Central memory CD4-positive, alpha-beta T cell (primary cell): ENCODE measurements at places on chromosomes 2 and 18.

GRCh38 chr2:221850076-221850475 is 278.0 kb upstream of the EPHA4 start:
- no peak for DNase-seq

DNA sequence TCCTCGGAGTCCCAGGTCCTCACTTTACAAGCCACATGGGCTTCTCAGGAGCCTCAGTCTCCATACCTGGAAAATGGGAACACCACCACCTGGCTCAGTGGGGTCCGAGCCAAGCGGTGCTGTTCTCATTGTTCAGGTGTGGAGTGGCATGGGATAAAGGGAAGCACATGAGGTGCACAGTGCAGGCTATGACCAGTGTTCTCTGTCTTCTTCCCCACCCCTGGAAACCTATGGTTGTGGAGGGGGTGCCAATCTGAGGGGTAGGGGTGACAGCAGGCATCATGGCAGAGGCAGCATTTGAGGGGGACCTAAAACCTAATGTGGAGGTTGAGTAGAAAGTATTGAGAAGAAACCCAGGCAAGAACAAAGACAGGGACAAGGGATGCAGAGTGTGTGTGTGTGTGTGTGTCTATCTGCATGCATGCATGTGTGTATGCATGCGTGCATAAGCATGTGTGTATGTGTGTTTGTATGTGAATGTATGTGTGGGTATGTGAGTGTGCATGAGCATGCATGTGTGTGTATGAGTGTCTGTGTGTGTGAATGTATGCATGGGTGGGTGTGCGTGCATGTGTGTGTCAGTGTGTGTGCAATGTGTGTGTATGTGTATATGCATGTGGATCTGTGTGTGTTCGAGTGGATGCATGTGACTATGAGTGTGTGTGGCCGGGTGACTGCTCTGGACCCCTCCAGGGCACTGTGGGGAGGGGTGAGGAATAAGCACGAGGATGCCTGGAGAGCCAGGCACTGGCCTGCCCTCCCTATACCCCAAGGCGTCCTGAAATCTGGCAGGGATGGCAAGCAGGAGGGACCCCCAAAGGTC is 4.0 kb downstream of the KIF1A start:
- no peak for DNase-seq

DNA sequence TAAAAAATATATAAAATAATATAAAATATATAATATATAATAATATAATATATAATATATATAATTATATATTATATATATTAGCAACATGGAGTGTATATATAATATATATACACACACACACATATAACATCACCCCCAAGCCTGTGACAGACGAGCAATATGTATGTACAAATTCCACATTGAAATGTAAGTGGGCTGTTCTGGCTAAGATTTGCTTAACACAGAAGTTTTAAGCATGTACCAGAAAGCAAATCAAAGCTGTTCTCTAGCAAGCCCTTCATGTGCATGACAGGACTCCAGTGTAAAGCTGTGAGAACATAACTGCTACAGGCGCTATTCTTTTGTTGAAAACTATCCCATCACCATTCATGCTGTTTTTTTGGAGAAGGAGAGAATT is 261.7 kb upstream of the TNP1 start:
- no peak for DNase-seq

- DNase-seq = no peak
Observed at GRCh38 chr2:156908825-156909224, 348.7 kb upstream of the GALNT5 start.

- DNase-seq = no peak
Observed at GRCh38 chr18:74531043-74531442, 3.3 kb upstream of the CNDP1 start.

DNA sequence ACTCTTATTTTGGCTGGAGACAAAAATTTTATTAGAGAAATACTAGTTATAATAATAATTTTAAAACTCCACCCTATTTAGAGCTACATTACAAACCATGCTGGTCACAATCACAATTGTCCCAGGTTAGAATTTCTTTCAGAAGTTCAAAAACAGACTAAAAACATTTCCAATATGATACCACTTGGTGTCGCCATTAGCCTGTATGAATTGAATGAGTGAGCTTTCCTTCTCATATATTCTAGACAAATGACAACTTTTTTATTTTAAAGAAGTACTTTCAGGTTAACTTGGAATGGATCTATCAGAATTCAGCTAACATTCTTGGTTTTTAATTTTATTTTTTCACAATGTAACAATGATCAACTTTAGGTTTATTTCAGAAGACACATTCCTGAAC is 48.0 kb downstream of the SERPINB8 start:
- DNase-seq = no peak

DNA sequence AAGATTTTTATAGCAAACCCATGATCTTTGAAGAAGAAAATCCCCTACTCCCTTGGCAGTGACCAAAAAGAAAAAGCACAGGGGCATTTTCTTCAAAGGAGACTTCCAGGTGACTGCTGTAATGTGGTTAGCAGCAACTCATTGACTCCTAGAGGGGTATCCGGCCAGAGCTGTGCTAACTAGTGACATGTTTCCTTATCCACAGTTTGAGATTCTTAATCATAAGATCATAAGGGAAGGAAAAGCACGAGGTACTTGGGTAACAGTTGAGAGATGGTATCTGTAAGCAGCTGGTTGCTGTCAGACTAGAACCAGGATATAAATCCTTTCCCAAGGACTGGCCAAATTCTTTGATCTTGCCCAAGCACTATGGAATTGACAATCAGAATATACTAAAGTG is 124.7 kb downstream of the MREG start:
- DNase-seq = no peak

DNA sequence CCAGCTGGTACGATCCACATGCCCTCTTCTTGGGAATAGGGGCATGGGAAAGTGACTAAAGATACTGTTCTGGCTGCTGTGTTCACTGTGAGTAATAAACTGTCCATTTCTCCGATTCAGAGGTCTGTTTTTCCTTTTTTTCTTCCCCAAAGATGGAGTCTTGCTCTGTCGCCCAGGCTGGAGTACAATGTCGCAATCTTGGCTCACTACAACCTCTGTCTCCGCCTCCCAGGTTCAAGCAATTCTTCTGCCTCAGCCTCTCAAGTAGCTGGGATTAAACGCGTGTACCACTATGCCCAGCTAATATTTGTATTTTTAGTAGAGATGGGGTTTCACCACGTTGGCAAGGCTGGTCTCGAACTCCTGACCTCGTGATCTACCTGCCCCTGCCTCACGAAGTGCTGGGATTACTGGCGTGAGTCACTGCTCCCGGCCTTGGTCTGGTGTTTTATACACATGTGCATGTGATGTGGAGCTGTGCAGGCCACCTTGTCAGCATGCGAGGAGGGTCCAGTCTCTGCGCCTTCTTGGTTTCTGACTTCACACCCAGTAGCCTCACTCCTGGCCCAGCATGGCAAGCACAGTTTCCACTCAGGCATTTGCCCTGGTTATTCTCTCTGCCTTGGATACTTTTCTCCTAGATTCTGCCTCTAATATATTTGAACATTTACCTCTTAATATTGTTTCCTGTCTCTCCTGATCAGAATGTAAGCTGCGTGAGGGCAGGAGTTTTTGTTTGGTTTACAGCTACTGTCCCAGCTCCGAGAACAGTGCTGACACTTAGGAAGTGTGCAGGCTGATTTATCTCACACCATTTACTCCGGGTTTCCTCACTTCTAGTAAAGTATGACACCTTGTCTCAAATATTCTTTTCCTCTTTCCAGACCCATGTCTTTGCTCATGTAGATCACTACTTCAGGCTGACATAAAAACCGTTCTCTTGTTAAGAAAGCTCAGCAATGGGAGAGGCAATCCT is 19.7 kb downstream of the PTPN18 start:
- no peak for DNase-seq

DNA sequence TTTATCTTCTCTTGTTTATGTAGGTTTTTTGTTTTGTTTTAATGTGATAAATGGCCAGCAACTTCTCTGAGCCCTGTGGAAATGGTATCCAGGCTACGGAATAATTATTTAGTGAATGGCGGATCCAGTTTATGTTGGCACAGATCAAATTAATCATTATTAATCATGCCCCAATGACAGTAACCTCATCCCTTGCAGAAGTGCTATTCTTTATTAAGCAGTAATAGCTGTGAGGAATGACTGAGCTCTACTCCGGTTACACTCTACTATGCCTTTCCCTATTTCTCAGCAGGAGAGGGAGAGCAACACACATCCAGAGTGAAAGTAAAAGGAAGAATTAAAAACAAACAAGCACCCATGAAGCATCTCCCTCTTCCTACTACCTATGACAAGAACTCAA is 84.8 kb downstream of the SETBP1 start:
- no peak for DNase-seq

DNA sequence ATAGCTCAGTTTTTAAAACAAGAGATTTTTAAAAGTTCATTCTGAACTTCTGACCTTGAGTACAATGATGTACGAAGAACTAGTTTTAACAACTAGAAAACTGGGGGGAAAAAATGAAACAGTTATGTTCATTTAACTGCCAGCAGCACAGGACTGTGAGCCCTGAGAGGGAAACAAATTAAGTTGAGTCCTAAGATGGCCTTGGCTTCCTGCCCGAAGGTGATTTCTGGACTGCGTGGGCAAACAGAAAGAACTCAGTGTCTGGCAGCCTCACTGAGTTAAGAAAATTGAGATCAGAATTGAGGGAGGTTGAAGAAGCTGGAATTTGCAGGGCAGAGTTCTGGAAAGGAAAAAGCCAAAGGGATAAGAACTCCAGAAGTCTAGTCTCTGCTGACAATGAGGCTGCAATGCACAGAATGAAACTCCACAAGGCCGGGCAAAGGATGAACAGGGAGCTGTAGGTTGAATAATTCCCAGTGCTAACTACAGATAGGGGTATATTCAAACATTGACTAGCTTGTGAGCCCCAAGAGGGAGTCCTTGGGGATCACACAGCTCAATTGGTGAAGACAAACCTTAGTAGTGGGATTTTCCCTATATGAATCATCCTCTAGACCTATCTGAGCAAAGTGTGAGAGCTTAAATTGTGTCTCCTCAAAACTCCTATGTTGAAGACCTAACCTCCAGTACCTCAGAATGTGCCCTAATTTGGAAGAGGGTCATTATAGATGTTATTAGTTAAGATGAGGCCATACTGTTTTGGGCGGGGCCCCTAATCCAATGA is 13.1 kb upstream of the CRACDL start:
- DNase-seq = no peak

DNA sequence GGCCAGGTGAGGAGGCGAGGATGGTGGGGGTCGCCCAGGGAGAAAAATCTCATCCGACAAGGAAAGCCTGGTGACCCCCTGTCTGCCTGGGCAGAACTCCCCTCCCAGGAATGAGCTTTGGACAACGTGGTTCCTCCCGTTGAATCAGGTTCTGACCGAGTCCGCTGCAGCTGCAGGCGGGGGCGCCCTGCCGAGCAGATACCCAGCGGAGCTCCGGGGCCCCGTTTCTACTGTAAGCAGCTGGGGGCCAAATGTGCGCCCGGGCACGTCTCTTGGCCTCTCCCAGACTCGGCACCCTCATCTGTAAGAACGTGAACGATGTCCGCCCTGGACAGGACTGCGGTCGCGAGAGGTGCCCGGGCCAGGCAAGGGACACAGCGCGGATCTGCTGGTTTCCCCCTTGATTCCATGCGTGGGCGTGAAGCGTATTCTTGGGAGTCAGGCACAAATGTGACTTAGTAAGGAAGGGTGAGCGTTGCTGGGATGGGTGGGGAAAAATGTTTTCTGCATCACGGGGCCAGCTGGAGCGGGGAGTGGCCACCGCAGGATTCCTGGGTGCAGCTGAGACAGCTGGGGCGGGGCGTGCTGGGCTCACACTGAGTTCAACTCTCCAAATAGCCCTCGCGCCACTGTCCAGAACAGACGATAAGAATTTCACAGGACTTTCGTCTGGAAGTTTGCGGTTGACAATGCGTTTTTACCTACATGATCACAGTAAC is 20.2 kb upstream of the TUBB6 start:
- no peak for DNase-seq

GRCh38 chr2:127217470-127218325 is 2.4 kb downstream of the CYP27C1 start:
- DNase-seq = no peak

DNA sequence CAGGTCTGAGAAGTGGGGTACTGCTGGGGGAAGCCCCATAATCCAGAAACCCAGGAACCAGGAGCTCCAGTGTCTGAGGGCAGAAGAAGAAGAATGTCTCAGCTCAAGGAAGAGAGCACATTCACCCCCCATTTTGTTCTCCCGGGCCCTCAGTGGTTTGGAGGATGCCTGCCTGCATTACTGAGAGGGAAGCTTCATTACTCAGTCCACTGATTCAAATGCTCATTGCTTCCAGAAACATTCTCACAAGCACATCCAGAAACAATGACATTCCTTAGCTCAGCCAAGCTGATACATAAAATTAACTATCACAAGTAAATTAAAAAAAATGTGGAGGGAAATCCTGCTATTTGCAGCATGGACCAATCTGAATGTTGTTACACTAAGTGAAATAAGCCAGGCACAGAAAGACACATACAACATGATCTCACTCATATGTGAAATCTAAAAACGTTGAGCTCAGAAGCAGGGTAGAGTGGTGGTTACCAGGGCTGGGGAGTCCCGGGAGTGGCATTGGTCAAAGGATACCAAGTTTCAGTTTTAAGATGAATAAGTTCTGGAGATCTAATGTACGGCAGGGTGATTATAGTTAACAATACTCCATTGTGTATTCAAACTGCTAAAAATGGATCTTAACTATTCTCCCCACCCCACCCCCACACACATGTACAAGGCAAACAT is 459.3 kb downstream of the GALR1 start:
- DNase-seq = no peak

GRCh38 chr2:20577495-20578235 is 73.2 kb downstream of the HS1BP3 start:
- DNase-seq = no peak

DNA sequence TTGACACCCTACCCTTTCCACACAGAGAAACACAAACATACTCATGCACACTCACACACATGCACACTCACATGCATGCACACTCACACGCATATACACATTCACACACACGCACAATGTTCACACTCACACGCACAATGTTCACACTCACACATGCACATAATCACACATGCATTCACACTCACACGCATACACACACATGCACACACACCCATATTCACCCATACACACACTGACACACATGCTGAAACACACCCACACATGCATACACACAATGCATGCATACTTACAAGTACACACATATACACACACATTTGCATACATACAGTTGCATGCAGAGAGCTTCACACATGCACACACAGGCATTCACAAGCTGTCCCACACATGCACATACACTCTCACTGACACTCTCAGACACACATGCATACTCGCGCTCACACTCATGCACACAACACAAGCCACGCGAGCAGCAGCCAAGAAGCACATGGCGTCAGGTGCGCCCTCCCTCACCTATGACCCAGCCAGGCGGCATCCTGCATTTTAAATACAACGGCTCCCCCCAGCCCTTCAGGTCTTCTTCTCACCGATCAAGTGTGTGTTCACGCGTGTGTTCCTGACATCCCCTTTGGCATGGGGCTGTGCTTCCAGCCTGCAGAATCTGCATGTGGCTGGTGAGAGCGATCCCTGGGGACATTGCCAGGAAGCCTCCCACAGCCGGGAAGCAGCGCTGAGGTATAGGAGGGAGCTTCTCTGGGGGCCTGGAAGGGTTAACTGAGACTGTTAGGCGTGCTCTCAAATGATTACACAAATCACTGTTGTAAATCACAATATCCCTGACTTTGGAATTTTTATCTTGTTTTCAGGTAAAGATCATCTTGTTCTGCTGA is 195.1 kb downstream of the RTP5 start:
- DNase-seq = no peak

- no peak for DNase-seq
Observed at GRCh38 chr2:120847700-120848321, 112.1 kb downstream of the GLI2 start.

GRCh38 chr2:185215497-185215896 is 523.1 kb upstream of the FSIP2 start:
- no peak for DNase-seq
